ENCODE measurements at places on chromosomes 4 and X.

DNA sequence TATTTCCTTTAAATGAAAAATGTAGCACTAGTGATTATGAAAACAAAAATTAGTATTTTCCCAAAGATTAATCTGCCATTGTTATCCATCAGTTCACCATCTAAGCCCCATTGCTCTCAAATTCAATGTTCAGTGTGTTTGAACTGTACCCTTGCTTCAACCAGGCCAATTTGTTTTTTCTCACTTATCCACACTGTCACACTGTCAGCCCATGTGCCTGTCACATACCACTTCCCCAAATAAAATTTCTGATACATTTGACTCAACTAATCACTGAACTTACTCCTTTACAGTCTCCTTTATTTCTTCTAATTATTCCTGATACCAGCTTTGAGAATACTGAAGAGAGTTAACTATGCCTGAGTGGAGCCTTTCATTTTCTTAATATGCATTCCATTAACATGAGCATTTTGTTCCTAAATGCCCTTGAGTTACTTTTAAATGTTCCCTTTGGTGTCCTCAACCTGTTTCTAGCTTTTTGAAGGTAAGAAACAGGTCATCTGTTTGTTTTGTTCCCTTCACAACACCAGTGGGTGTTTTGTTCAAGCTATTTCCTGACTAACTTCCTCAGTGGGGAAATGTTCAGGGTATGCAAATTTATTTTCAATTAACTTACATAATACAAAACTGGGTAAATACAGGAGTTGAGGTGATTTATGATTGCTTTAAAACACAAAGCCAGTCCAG, 117.1 kb downstream of the RPA4 start:
- DNase-seq: no peak

GRCh38 chr4:30600246-30601017, 119.7 kb upstream of the PCDH7 start:
- no peak for DNase-seq

GRCh38 chr4:80192937-80193336, 4.4 kb upstream of the PRDM8 start:
- no peak for DNase-seq

GRCh38 chrX:107168257-107168656, 38.0 kb downstream of the NUP62CL start:
- DNase-seq: no peak

DNA sequence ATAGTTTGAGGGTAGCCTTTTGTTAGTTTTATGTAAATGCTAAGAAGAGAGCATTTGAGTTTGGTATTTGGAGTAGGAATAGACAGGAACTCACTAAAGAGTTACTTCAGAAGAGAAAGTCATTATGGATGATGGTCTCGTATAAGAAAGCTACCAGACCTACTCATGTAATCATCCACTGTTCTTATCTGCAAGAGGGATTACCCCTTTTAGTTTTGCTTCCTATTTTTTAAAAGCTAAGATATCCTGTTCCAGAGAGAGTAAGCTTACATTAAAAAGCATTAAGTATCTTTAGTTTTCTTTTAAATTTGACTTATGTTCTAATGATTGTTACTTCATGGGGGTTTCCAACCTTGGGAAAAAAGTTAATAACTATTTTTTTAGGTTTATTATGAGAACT, 12.5 kb upstream of the ART3 start:
- DNase-seq: no peak

- DNase-seq: no peak
Observed at GRCh38 chrX:152844256-152844655, 13.4 kb downstream of the NSDHL start.

DNA sequence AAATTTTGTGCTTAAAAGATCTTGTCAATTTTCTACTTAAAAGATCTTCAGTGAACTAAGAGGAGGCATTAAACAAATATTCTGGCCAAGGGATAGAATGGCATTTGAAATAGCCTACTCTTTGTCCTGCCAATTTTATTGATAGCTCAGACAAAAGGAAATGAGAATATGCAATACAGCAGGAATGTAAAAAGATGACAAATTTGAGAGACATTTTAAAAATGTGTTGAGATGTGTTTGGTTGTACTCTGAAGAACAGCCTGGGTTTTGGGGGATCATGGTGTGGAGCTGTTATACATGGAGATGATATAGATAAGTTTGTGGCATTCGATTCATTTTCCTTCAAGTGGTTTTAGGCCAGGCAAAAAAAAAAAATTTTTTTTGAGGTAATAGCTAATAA, 11.6 kb upstream of the MAD2L1 start:
- no peak for DNase-seq

DNA sequence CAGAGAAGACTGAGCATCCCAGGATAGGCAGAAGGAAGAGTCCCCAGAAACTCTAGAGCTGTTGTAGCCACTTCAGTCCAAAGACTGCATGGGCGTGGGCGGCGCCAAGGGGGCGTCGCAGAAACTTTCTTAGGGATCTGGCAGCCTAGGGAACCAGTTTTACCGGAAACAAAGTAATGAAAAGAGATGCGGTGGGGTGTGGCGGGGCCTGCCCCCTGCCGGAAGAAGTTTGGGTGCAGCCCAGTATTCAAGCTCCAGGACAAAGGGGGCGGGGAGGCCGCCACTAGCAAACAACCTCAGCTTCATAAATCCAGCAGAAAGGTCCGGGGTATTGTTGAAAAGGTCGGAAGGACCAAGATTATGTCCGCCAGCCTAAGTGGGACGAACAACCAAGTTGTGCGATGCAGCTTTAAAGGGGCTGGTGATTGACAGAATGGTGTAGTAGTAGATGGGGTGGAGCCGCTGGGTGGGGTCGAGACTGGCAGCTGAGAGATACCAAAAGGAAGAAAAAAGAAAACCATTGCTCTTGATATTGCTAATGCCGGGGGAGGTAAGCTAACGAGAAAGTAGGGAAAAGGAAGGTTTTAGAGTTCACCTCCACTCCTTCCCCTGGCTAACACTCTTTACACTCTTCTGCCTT, 190.5 kb downstream of the RRAGB start:
- peak; percentile 13 for DNase-seq

DNA sequence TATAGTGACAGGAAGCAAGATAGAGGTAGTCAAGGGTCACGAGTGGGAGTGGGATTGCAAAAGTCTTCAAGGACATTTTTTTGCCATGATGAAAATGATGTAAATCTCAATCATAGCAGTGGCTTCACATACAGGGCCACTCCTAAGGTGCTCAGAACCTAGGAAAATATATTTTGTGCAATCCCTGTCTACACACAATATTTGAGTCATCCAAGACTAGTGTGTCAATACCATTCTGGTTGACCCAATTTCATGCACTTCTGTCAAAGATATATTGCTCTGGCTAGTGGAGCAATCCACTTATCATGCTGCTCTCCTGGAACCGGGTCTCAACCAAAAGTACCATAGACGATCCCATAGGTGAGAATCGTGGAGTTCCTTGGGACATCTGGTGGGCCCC, 24.2 kb upstream of the XPNPEP2 start:
- no peak for DNase-seq

DNA sequence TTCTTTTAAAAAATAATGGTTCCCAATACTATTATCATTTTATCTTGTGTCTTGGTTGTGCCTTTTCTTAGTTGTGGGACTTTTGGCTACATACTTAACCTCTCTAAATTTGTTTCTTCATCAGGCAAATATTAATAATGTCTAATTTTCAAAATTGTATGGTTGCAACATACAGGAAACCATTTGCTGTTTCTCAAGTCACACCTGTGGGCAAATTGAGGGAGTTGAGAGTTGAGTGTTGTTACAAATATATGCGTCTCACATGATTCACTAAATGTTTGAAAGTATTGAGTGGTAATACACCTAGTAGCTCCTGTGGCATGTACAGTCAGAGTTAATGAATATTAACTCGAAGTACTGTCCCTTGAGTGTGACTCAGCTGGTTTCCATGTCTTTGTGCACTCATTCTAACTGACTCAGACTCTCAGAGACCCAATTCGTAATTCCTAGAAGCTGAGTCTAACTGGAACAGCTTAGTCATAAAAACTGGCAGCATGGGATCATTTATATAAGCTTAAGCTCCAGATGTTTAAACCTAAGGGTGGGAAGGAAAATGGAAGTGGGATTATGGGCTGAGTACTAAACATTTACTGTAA, 802.4 kb downstream of the TRIML1 start:
- no peak for DNase-seq

DNA sequence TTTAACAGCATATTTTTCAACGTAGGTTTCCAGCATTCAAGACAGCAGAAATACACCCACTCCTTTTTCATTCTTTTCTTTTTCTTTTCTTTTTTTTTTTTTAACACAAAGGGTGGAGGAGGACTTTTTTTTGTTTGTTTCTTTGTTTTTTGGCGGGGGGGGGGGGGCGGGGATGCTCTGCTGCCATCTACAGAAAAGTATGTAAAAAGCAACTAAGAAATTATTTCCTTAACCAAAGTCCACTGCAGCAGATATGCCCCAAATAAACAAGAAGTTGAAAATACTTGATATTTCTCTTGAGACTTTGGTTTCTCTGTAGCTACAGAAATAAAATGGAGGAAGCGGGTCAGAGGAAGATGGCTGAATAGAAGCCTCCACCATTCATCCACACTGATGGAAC, 63.2 kb upstream of the PBDC1 start:
- no peak for DNase-seq

- peak; percentile 7 for DNase-seq
Observed at GRCh38 chr4:121656269-121656641, 40.5 kb downstream of the ANXA5 start.

DNA sequence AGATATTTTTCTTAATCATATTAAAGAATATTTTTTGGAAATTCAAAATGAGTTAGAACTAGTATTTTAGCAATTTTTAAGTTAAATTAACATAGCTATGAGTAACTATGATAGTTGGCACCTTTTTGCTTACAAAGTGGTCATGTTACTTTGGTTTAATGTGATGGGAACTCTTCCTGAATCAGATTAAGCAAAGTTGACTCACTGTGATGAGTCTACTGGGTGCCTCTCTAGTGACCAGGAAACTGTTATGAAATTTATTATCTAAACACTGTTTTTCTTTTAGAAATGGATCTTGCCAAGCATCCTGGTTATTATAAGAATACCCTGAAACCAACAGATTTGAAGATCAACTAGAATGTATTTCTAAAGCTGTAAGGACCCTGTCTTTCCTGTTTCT, 985.8 kb downstream of the TRAM1L1 start:
- no peak for DNase-seq

DNA sequence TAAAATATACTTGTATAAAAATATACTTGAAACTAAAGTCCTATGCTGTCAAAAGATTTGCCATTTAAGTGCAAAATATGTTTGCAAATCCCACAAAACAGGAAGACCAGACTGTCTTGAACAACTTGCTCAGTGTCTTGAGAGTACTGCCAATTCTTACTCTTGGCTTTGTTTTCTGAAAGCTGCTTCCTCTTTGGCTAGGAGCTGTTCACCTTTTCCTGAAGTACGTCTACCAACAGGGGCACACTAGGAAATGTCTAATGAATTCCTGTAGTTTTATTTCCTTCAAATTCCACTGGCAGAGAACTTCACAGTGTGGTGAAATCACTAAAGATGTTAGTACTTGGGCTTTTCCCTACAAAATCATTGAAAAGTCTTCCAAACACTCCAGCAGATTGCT, 46.4 kb upstream of the ABCG2 start:
- no peak for DNase-seq

- no peak for DNase-seq
Observed at GRCh38 chr4:69049860-69050259, 46.4 kb upstream of the UGT2B7 start.

DNA sequence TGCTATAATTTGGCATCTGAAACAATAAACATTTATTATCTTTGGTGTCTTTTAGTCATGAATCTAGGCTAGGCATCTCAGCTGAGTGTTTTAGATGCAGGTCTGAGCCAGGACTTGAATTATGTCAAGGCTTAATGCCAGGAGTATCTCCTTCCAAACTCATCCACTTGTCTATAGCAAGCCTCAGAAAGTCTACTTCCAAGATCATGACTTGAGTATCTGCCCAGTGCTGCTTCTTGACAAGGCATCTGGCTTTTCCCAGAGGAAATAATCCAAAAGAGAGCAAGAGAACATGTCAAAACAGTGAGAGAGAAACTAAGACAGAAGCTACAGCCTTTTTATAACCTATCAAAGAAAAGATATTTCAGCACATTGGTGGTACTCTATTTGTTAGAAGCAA, 1052.1 kb upstream of the PCDH10 start:
- no peak for DNase-seq

DNA sequence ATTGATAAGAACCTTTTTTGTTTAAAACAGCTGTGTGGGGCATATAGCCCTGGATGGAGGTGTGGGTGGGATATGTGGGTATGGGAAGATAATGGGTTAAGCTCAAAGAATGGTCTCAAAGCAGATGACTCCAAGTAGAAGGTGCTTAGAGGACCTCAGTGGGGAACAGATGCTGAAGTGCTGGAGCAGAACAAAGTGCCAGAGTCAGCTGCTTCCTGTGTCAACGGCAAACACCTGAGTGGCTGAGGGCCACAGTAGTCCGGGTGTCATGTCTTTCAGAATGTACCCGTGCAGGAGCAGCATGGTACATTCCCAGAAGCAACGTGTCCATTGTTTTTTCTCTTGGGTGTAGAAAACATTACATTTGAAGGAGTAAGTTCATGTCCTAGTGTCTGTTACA, 210.6 kb downstream of the CCNG2 start:
- DNase-seq: no peak

DNA sequence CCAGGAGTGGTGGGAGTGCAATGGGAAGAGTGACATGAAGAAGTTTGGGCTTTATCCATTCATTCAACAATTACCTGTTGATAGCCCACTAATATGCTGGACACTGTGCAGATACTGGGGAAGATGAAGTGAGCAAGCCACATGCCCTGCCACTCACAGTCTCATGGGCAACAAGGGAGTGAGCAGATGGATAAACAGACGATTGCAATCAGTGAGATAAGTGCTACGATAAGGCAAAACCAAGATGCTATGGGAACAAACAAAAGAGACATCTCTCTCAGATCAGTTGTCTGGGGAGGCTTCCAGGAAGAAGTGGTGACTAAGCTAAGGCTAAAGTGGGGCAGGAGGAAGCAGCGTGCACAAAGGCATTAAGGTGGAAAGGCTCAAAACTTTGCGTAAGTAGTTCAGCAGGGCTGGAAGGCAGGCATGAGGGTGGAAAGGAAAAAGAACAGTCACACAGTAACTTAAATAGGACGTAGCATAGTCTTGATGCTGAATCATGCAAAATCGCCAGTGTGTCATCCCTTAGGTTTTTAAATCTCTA, 31.7 kb downstream of the GAB3 start:
- no peak for DNase-seq

DNA sequence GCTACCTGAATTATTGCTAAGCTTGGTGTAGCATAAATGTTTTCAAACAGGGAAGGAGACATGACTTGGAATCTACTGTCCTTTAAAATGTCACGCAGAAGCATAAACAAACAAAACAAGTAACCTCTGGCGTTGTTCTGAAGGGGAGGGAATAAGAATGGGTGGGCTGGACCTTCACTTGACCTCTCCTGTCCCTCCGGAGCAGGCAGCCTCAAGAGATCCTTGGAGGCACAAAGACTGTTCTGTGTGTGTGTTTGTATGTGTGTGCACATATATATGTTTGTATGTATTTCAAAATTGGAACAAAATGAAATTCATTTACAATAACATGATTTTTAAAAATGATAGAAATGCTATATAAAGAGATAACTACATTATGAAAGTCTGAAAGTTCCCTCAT, 91.3 kb upstream of the DCLK2 start:
- DNase-seq: no peak

All from stimulated activated CD4-positive, alpha-beta T cell treated with anti-CD3 and anti-CD28 coated beads, Interleukin-1b, Interleukin-23, amount 100 ng/mL, for 24 hours (primary cell).